EL (cell line): ENCODE measurements at places on chromosomes 5 and 9.

DNA sequence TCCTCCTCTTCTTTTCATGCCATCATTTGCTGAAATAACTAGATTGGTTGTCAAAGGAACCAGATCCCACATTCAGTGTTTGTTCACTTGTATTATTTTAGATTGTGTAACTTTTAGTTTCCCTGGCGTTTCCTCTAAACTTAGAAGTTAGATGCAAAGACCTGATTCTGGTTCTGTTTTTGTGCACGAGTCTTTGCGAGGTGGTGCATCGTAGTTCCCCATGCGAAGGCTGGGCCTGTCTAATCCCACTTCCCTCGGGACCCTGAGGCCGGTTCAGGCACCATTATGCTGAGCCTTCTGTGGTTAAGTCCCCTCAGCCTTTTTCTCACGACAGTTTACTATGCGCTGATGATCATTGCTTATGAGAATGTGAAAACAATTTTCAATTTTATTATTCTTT, 219.1 kb upstream of the OTULINL start:
- no peak for DNase-seq

GRCh38 chr9:123420592-123421111, 64.7 kb downstream of the CRB2 start:
- DNase-seq: no peak

DNA sequence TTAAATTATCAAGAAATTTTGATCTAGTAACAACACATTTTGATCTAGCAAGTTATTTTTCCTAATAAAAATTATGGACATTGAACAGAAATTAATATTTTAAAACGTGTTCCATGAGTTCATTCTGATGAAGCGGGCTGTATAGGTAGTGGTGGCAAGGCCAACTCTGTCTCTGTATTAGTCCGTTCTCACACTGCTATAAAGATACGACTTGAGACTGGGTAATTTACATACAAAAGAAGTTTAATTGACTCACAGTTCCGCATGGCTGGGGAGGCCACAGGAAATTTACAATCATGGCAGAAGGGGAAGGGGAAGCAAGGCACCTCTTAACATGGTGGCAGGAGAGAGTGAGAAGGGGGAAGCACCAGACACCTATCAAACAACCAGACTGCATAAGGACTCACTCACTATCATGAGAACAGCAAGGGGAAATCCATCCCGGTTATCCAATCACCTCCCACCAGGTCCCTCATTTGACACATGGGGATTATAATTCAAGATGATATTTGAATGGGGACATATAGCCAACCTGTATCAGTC, 61.2 kb downstream of the TMEM232 start:
- no peak for DNase-seq

DNA sequence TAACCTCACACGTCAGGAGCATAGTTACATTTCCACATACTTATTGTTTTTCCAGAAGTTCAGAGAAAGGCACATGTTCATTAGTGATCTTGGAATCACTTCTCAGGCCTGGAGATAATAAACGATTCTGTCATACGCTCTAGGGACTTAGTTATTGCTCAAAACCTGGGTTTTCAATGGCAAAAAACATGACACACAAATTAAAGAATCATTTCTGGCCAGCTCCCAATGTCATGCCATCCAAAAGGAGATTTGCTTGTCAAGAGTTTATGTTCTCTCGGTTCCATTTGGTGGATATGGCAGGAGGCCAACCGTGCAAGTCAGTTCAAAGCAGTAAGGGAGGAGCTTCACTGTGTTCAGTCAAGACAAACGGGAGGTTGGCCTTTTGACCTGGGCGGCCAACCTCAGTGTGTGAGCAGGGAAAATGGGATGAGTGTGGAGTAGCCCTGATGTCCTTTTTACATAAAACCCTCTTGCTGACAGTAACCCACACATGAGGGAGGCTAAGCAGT, 123.4 kb downstream of the NXNL2 start:
- peak; percentile 22 for DNase-seq

DNA sequence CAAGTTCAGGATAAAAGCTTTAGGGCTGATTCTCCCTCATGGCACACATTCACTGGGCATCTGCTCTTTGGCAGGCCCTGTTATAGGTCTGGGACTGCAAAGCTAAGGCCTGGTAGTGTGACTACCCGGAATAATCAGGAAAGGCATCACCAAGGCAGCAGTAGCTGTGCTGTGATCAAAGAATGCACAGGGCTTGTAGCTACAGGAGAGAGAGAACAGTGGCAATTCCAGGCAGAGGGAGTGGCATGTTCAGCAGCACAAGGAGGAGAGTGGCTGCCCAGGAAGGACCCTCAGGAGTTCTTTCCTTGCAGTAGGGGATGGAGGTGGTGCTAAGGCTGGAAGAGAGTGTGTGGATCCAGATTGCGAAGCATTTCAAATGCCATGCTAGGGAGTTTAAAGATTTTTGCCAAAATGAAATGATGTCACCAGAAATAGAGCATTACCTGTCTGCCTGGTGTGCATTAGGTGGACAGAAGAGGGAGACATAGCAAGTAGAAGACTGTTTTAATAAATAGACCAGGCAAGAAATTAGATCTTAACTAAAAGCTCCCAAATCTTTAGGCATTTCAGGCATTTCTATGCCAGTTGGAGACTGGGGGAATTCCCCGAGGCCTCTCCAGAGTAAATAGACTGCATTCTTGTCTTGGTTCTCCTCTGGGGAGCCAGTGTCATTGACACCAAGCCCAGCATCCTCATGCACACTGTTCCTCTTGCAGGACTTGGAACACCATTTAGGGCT, 69.1 kb downstream of the GPR21 start:
- DNase-seq: peak; percentile 22

- peak; percentile 10 for DNase-seq
Measured at GRCh38 chr9:530681-531080, 310.8 kb upstream of the DMRT1 start.

GRCh38 chr5:172370648-172371545, 83.4 kb downstream of the SH3PXD2B start:
- DNase-seq: peak; percentile 34

DNA sequence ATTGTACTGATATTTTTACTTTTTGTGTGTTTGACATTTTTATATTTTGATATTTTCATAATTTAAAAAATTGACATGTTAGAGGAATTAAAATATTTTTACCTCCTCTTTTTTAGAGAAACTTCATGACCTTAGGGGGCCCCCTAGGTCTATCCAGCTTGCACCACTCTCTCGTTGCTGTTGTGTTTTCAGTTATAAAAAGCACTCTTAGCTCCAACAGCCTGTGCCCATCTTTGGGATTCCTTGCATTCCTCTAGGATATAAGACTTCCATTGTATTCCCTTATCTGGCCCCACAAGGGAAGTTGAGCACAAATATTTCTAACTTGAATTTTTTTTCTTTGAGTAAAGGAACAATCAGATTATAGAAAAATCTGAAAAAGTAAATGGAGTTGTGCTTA, 245.3 kb downstream of the SH3GL2 start:
- DNase-seq: no peak

DNA sequence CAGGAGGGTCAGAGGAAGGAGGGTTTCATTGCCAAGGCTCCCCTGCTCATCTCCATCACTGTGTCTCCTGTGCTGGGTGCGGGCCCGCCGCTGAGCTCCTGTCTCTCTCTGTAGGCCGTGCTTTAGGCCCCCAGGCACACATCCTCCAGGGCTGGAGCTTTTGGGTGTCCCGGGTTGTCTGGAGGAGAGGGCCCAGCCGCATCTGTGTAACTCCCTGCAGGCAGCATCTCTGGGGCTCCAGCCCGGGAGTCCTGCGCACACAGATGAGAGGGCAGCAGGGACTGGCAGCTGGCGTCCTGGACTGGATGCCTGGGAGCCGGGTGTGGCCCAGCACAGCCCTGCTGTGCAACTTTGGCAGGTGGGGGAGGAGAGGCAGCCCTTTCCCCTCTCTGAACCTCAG, 40.2 kb downstream of the LRSAM1 start:
- DNase-seq: no peak

GRCh38 chr9:27572918-27573633, at the start of gene C9orf72:
Gene C9orf72 (minus strand): TSS chr9:27573481. CDS start chr9:27567120, 6,361 bp downstream.
- DNase-seq: peak; percentile 79

GRCh38 chr5:14745753-14746152, 81.2 kb downstream of the OTULIN start:
- DNase-seq: no peak

GRCh38 chr5:175728885-175729828, 71.3 kb downstream of the HRH2 start:
- peak; percentile 14 for DNase-seq

DNA sequence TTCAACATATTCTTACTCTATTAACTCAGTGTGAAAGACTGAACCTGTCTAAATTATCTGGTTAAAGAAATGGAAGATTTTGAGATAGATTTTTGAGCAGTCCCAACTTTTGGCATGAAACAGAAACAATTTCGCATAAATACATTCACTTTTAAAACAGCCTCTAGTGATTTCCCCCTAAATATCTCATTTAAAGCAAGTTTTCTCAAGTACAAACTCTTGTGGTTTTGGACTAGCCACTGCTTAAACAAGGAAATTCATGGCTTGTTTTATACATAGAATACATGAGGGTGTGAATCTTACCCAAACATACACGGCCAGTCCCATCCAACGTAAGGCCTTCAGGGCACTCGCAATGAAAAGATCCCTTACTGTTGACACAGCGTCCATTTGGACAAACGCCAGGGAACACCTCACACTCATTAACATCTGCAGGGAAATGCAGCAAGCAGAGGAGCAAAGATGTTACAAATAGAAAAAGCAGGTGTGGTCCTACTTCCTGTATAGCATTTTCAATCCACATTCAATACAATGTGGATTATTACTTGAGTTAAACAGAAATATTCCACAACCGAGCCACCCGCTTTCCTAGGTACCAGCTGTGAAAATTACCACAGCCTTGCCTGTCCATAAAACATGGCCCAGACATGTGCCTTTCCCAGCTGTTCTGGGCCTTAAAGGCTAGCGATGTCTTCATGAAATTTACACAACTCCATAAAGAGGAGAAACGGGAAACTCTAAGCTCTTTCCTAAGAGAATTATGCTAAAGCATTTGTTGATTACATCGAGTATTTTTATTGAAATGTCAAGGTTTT, 188.8 kb downstream of the FBN2 start:
- DNase-seq: no peak

- peak; percentile 78 for DNase-seq
Measured at GRCh38 chr9:26369093-26369492, 523.5 kb downstream of the CAAP1 start.

DNA sequence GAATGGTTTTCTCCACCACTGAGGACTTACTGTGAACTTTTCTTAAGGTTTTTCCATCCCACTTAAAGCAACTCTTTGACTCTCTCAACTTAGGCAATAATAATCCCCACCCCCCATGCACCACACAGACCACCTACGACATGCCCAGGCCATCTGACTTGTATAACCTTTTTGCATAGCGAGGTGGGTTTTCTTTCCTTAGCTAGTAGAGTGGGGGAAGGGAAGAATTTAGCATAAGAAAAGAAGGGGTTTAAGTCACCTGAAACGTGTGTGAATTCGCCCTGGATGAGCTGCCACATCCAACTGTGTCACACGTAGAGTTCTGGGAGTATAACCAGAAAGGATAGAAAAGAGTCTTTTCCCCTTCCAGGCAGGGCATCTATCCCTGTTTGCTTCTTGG, 262.7 kb downstream of the YTHDC2 start:
- no peak for DNase-seq

GRCh38 chr5:141771031-141771430, 89.0 kb upstream of the ARAP3 start:
- no peak for DNase-seq

DNA sequence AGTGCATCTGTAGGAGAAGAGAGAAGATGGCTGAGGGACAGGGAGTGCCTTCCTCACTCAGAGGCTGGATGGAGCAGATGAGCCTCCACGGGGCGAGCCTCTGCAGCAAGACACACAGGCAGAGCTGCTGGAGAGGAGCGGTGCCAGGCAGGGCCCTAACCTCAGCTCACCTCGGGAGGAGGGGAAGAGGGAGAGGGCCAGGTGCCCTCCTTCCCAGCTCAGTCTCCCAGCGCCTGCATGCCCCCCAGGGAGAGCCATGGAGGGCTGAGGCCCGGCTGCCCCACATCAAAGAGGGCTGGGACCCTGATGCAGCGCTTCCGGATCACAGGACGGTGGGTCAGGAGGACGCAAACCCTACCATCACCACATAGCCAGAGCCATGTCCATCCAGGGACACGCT, 13.6 kb upstream of the SPATA31E1 start:
- no peak for DNase-seq

DNA sequence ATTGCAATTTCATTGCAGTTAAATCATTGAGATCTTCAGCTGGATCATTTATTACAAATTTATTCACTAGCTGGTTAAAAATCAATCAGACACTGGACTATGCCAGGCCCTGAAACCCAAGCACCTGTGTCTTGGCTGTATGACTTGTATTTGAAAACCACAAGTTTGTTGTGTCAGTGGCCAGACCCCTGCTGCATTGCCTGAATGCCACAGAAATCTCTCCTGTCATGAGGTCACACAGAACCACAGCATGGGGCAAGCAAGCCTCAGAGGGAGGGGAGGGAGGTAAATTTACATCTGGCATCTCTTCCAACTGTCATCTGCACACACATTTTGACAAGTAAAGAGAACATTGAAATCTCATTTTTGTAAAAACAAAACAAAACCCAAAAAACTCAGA, 90.0 kb downstream of the ARRDC3 start:
- DNase-seq: peak; percentile 61
